ENCODE measurements at places on chromosomes 2 and 18.
A peak's percentile ranks its signal among the peaks of the same experiment; 100 is the strongest.

GRCh38 chr2:236107942-236108625, 60.1 kb downstream of the GBX2 start:
- no peak for DNase-seq

DNA sequence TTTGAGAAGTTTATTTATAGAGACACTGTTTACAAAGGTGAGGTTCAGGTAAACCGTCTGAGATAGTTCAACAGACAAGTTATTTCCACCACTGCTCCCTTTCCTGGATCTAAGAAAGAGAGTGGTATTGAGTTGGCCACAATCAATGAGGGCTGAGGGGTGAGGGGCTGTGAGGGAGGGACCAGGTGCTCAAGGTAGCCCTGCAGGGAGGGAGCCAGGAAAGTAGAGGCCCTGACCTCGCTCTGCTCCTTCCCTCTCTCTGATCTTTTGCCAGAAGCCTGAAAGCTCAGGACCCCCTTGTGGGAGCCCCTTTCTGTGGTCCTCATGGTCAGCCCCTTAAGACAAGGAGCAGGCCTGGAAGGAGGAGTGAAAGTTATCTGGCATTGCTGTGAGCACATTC, 29.8 kb downstream of the COL4A3 start:
- DNase-seq: no peak

- DNase-seq: no peak
Measured at GRCh38 chr18:70322928-70323327, 34.1 kb downstream of the SOCS6 start.

DNA sequence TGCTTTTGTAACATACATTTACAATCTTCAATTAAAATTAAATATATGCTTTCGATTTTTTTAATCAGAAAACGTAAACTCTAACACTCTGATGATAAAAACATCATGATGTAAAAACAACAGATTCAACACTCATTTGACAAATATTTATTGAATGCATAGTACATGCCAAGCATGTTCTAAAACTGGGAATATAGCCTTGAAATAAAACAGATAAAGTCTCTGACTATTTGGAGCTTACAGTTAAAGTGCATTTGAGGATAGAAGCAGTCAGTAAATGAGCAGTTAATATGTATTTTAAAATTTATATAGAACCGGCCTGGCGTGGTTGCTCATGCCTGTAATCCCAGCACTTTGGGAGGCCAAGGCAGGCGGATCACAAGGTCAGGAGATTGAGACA, 47.8 kb downstream of the TMX3 start:
- no peak for DNase-seq

GRCh38 chr18:9666548-9666947, 41.6 kb upstream of the RAB31 start:
- no peak for DNase-seq

- no peak for DNase-seq
Measured at GRCh38 chr2:61109291-61109690, 43.6 kb downstream of the SANBR start.

GRCh38 chr2:2672249-2672648, 341.2 kb upstream of the MYT1L start:
- DNase-seq: no peak

DNA sequence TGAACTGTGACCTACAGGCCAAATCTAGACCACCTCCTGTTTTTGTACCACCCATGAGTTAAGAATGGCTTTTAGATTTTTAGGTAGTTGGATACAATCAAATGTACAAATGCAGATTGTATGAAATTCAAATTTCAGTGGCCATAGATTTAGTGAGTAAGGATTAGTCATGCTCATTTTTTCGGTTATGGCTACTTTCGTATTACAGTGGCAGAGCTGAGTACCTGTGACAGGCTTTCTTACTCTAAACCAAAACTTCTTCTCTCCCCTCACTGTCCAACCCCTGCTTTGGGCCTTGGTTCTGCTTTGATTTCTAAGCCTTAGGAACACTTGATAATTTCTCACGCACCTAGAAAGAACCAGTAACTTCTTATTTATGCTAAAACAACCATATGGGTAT, 82.1 kb downstream of the CDC42EP3 start:
- no peak for DNase-seq

- no peak for DNase-seq
Measured at GRCh38 chr2:196750291-196750923, 49.1 kb downstream of the GTF3C3 start.

- DNase-seq: no peak
Measured at GRCh38 chr2:166984797-166985196, 96.5 kb downstream of the XIRP2 start.

- DNase-seq: no peak
Measured at GRCh38 chr18:69725009-69725408, 222.7 kb downstream of the CD226 start.

- DNase-seq: no peak
Measured at GRCh38 chr2:114724454-114724853, 282.0 kb downstream of the DPP10 start.

DNA sequence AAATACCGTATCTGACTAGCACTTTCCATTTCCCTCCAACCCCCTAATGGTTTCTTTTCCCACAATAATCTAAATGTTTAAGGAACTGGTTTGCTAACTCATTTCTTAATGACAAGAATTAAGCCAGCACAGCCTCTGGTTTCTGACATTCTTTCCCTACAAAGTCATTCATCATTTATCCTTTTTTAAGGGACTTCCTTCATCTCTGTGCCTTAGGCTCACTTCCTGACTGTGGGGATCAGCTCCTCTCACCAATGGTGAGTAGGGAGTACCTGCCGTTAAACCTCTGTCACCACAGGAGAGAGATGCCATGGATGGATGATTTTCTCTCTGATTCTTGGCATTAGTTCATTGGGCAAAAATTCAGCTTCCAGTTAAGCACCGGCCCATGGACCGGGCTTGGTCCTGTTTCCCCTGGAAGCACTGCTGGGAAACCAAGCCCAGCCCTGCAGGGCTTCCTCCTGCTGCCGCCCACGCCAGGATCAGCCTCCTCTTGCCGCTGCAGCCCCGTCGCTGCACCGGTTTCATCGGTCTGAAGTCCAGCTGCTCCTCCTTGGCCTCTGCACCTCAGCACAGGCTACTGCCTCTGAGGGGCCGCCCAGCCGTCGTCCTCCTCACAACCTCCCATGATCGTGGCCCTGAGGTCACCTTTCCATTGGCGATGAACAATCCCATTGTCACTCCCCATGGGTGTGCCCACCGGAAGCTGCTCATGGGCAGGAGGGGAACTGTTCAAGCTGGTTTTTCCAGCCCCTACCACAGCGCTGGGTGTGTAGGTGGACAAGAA, 64.0 kb upstream of the ZNF516 start:
- DNase-seq: no peak

GRCh38 chr2:98020992-98021713, 25.4 kb upstream of the TMEM131 start:
- no peak for DNase-seq

- no peak for DNase-seq
Measured at GRCh38 chr18:44713435-44713834, 32.7 kb downstream of the SETBP1 start.

DNA sequence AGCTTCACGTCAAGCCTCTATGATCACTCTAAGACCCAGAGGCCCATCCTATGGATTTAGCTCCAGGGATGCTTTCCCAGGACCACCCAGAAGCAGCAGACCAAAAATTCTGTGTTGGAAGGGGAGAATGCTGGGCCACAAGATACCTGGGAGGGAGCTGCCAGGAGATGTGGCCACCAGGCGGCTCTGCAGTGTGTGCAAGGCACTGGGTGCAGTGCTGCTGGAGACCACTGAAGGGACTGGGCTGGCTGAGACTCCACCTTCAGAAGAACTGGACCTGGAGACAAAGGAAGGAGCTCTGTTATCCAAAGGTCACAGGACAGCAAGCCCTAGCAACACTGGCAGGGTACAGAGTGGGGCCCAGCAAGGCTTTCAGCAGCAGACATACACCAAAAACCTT, 34.0 kb downstream of the KANSL3 start:
- no peak for DNase-seq

- no peak for DNase-seq
Measured at GRCh38 chr2:196153480-196153879, 17.9 kb downstream of the STK17B start.

DNA sequence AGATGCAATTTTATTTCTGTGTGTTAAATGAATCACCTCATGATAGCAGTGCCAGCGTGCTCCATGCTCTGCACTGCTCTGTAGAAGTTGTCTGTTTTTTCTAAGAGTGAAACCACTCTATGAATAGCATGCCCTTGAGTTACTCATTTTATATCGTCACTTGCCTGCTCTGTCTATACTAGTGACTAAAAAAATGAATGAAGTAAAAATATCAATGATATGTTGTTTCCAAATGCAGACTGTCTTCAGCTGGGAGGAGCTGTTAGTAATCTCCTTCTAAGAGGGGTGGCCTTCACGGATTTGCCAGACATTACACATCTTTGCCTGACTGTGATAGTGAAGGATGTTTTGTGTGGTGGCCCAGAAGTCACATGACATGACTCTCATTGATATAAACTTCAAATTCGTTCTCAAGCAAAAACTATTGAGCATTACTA, 852.1 kb downstream of the CNTNAP5 start:
- no peak for DNase-seq

GRCh38 chr18:57881818-57882413, 78.8 kb upstream of the ATP8B1 start:
- peak; percentile 68 for DNase-seq

GRCh38 chr2:42812899-42813479, 20.6 kb upstream of the HAAO start:
- DNase-seq: peak; percentile 66

- DNase-seq: no peak
Measured at GRCh38 chr2:33131749-33132148, 185.0 kb downstream of the LTBP1 start.

DNA sequence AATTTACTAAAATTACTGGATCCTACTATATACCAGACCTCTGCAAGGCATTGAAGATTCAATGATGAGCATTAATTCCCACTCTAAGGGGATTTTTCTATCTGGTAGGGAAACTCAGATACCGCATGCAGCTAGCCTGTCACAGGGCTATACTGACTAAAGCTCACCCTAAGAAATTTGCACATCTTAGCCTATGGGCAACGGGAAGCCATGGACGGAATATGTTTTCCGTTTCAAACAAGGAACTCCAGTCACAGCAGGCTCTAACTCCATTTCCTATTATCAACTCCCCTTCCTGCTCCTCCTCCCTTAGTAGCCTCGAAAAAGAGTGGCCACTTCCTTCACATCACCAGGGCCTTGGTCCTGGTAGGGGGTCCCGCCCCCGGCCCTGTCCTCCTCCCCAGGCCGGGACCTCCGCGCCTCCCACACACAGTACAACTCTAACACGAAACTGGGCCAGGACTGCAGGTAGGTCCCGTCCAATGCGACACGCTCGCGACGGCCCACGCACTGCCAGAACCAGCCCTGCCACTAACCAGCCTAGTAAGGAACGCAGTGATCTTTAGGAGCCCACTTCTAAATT, 659 bp upstream of the COX5B start:
- DNase-seq: no peak

DNA sequence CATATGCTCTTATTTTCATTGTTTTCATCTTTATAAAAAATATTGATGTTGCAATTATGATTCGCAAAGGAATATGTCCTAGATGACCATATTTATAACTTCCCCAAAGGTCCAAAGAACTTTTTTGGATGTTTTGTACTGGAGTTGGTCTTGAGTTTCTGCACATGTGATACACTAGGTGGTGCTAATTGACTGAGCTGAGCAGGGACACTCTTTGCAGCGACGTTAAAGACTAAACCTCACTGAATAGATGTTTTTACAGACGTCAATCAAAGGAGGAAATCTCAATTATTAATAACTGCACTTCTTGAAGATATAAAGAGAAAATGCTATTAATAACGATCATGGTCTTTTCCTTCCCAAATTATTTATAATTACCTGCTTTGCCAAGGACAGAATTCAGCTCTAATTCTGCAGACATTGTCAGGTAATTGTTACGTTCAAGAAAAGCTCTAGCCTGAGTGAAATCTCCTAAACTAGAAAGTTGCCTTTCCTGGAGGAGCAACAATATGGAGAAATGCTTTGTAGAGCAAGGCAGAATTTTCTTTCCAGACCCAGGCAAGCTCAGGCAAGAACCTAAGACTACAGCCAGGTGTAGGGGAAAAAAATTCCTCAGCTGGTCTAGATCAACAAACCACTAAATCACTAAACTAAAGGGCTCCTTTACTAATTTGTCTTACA, 119.3 kb upstream of the RBBP8 start:
- DNase-seq: peak; percentile 35

- no peak for DNase-seq
Measured at GRCh38 chr2:96528700-96529375, 7.7 kb upstream of the ARID5A start.

GRCh38 chr18:55001394-55002024, 42.2 kb upstream of the CCDC68 start:
- DNase-seq: no peak

DNA sequence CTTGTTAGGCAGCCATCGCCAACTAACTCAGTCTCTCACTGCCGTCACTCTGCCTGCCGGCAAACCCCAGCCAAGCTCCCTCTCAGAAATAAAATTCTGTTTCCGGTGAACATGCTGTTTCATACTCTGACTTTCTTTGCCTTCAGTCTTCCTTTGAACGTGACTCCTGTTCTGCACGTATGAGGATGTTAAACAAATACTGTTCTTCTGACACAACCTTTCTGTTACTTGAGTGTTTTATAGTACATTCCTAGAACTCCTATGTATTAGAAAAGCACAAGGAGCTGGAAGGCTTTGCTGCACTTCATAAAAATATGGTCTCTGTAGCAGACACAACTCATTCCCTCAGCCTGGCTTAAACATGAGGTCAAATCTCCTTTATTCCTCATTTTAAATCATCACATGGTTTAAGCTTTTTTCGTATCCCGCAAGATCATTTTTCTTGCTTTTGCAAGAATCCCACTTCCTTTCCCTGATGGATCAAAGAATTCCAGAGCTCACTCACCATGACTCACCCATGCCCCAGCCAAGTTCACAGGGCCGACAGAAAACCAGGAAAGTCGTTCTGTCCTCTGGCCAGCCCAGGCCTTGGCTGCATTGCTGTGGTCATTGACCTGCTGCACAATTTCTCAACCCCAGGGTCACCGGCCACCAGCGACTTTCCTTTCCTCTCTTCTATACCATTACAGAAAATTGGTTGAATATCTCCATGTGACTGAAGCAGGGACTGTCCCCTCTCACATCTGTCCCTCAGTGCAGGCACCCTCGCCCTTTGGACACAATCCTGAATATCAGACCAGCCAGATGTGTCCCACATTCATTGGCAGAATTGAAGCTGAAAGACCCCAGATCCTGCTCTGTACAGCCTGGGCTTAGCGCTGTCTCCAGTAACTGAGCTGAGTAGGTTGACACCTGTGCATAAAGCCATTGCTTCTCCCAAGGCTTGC, 183.1 kb upstream of the ARL4C start:
- DNase-seq: no peak

Measured in spinal cord (tissue), 10 donors.